ENCODE measurements at places on chromosomes 2 and 18.

DNA sequence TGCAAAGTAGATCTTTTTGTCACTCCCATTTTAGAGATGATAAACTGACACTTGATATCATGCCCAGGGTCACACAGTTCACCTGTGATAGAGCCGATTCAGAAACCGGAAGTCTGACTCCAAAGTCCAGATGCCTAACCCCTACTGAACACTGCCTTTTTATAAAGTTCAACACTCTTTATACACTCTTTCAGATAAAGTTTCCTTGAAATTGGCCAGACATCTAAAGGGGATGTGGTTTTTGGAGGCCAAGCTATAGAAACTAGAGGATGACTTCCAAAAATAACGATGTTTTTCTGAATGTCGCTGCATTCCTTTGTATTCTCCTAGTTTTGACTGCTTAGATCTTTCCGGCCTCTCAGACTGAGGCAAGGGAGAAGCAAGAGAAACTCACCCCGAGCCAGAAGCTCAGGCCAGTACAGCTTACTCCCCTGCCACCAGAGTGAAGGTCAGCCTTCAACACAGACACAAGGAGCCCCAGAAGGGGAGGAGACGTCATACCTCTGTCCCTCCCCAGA is 61.8 kb downstream of the NRP2 start:
- DNase-seq = no peak

DNA sequence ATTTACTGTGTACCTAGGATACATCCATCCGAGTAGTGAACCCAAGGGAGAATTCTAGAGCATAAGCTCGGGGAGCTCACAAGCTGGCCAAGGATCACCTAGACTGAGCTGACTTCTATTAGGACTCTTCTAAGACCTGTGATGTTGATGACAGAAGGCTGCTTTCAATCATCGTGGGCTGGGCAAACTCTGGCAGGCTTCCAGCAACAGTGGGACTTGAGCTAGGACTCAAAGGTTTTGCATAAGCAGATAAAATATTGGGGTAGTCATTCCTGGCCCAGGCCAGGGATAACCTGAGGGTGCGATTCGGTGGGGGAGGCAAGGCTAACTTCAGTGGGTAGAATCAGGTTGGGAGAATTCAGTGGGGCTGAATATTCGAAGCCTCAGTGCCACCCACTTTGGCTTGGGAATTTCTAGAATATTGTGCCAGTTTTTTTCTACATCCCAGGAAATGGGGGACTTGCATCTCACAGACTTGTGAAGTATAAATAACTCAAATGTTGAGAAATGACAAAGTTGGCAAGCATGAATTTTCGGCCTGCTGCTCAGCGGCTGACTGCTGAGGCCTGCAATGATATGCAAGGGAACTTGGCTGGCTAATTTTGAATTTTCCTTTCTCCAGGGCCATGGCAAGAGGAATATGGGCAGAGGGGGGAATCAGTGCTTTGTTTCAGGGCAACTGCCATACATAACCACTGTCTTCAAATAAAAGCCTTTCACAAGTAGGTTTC is 274.3 kb downstream of the PRKCE start:
- no peak for DNase-seq

- no peak for DNase-seq
Observed at GRCh38 chr2:106827158-106827557, 58.8 kb downstream of the ST6GAL2 start.

DNA sequence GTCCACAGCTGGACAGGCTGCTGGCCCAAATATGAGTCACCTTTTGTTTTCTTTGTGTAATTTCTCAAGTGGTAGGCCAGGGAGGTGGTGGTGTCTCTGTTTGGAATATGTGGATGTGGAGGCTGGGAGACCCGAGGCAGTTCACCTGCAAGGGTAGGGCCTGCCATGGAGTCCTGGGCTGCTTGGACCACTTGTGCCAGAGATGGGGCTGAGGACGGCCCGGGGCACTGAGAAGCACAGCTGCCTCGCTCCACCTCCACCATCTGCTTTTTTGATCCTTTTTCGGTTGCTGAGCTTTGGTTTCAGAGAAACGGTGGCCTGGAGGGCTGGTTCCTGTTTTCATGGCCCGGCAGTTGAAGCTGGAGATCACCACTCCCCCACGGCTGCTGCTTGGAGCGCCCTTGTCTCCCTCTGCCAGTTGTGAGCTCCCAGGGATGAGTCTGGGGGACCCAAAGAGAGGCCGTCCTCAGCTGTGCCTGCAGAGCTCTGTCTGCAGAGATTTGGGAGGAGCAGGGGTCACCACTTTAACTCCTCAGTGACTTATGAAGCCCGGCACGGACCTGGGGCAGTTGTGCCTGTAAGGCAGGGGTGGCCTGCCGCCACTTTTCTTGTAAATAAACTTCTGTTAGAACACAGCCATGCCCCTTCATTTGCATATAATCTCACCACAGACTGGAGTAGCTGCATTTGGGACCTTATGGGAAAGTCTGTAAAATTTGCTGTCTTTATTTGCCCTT is 67.6 kb upstream of the MCFD2 start:
- no peak for DNase-seq

- DNase-seq = no peak
Observed at GRCh38 chr2:196284866-196285557, 113.6 kb upstream of the STK17B start.

GRCh38 chr2:144152817-144153271 is 367.1 kb downstream of the ZEB2 start:
- no peak for DNase-seq

- DNase-seq = no peak
Observed at GRCh38 chr2:145066856-145067548, 547.1 kb upstream of the ZEB2 start.

DNA sequence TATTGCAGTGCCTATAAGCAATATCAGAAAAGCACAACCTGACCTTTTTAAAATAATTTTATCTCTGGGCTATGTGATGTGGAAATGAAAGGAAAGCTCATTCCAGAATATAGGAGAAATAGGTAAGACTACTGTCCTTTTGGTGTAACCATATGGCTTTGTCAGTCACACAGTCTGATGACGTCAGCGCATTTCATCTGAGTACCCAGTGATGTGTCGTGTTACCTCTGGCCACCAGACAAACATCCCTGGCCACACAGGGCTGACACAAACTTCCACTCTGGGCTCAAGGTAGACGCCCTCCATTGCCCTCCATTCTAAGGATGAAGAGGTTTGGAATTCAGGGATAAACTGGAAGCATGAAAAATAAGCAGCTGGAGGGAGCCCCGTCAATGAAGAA is 506.7 kb downstream of the CMPK2 start:
- no peak for DNase-seq

DNA sequence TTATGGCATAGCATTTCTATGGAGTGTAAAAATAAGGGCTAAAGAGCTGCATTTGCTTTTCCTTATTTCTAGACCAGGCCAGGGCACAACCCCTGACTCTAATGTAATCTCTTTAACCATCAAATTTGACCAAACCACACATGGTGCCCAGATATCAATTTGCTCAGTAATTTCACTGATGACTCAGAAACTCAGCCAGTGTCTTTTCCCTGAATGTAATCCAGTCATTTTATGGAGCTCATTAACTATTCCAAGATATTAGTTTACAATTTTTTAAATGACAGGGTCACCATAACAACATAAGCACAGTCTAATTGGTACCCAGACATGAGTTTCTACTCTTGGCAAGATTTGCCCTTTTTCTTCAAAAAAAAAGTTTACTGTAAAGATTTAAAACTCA is 270.8 kb upstream of the AGAP1 start:
- DNase-seq = no peak

GRCh38 chr18:47586418-47587070 is 335.1 kb upstream of the SKOR2 start:
- no peak for DNase-seq

DNA sequence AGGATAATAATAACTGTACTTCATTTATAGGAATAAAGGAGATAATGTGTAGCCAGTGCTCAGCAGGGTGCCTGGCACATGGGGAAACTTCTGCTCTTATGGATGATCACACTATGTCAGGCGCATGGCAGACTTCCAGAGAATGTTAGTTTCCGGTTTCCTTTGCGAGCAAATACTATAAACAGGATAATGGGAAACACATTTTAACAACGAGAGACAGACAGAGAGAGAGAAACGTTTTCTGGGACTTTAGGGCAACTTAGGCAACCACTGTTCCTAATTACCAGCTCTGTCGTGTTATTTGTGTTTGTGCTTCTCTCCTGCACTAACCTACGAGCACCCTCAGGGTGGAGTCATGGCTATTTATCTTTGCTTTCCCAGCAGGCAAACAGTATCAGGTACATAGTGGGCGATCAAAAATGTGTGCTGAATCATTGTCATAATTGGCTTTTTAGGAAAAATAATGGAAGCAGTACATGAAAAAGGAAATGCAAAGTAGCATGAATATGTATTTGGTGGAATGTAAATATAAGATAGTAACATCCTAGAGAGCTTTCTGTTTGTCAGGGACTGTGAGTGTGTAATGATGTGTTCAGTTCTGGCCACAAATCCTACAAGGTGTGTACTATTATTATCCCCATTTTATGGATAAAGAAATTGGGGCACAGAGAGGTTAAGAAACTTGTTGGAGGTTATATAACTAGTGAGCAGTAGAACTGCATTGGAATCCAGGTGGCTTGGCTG is 36.8 kb upstream of the IGFBP2 start:
- no peak for DNase-seq

- no peak for DNase-seq
Observed at GRCh38 chr2:104049981-104050380, 803.9 kb upstream of the POU3F3 start.

DNA sequence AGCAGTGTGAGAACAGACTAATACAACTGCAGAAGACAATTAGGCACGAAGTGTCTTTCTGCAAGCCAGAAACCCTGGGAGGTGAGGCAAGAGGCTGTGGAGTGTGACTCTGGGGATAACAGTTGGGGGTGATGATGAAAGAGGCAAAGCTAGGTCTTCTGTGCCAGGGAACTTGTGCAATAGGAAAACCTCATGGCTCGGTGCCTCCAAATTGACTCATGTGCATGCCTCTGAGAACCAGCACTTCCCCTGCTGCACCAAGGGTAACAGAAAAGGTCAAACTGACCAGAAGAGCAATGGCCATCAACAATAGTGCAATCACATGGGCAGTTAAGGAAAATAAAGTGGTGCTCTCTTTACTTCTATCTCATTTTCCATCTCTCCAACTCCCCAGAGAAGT is 136.4 kb downstream of the SCG2 start:
- no peak for DNase-seq

DNA sequence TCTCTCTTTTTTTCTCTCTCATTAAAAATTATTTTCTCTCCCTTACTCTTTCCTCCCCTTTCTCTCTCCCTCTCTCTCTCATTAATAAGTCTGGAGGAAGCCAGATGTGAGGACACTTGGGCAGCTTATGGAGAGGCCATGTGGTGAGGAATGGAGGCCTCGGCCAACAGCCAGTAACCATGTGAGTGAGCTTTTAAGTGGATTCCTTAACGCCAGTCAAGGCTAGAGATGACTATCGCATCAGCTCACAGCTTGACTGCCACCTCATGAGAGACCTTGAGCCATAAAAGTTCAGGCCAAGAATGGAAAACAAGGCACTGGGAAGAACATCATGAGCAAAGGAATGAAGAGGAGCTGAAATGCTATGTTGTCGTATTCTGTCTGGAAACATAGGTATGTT is 39.1 kb downstream of the ETAA1 start:
- DNase-seq = no peak

- DNase-seq = no peak
Observed at GRCh38 chr18:26867471-26867870, 2.0 kb upstream of the AQP4 start.

DNA sequence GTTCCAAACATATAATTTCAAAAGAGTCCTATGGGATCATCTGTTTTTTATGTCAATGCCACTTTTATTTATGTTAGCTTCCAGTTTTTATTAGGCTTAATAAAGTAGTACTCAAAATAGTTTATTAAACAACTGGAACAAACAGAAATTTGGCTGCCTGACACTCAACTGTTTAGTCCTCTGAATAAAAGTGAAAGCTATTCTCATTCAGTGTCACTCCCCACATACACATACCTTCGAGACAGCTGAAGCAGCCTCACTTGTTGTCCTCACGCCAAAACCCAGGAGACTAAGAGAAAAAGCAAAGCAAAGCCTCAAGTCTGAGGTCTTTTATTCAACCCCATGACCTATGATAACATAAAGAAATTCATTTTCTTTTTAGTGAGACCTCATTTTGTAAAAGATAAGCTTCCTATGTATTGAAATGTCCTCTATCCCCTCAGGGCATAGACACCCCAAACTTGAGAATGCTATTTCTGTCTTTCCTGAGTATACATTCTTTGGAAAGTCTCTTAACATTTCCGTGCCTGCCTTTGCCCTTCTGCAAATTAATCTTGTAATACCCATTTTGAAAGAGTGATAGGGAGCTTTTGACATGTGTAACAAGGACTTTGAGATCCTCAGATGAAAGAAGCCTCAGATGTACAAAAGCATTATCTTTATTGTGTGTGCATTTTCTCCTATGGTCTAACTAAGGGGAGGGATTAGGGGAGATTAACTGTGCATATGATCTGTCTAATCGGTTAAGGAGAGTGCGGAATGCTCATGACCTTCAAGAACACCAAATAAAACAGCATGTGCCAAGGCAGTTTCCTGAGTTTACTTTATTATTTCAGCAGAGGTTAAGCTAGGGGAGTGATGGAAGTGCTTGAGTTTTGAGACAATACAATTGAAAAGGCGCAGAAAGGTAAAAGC is 1523.7 kb upstream of the PIK3C3 start:
- DNase-seq = no peak

DNA sequence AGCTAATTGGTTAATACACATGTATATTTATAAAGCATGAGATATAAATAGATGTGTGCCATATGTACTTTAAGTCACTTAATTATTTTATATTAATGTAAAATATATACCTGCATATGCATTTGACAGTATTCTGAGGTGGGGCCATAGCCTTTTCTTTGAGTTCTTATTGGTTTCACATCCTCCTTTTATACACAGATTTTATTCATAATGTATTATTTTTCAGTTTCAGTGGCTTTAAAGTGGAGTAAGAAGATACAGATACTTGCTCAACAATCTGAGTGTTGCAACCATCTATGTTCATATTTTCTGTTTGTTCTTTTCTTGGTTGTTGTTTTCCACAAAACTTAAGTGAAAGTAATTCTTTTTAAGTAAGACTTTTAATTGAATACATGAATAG is 436.5 kb downstream of the RND3 start:
- no peak for DNase-seq

DNA sequence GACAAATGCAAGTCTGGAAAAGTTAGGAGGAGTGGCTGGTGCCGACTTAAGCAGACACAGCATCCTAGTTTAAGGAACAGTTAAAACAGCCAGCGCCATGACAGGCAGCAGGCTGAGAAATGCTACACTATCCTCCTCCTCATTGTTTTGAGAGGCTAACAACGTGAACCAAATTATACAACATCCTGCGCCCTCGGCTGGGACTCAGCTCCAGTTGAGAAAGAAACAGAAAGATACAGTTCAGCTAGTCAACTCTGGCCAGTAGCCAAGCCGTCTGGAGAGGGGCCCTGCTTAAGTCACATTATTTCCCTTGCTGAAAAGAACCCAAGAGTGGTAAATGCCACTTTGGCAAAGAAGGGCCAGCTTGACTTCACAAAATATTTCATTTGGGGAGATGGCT is 90.2 kb downstream of the BCL11A start:
- no peak for DNase-seq

Data from activated T-helper 1 cell treated with Interleukin-2 at 50 U/mL for 16 hours (primary cell).